ENCODE measurements at places on chromosomes 12 and 14.

GRCh38 chr12:3002646-3003045, 43.4 kb downstream of the TEAD4 start:
- no peak for DNase-seq

- DNase-seq: no peak
Observed at GRCh38 chr14:73248108-73248868, 11.0 kb downstream of the PAPLN start.

GRCh38 chr14:81398196-81398891, 1.8 kb downstream of the STON2 start:
- DNase-seq: no peak

GRCh38 chr12:52913431-52913821, 8.6 kb upstream of the KRT8 start:
- no peak for DNase-seq

DNA sequence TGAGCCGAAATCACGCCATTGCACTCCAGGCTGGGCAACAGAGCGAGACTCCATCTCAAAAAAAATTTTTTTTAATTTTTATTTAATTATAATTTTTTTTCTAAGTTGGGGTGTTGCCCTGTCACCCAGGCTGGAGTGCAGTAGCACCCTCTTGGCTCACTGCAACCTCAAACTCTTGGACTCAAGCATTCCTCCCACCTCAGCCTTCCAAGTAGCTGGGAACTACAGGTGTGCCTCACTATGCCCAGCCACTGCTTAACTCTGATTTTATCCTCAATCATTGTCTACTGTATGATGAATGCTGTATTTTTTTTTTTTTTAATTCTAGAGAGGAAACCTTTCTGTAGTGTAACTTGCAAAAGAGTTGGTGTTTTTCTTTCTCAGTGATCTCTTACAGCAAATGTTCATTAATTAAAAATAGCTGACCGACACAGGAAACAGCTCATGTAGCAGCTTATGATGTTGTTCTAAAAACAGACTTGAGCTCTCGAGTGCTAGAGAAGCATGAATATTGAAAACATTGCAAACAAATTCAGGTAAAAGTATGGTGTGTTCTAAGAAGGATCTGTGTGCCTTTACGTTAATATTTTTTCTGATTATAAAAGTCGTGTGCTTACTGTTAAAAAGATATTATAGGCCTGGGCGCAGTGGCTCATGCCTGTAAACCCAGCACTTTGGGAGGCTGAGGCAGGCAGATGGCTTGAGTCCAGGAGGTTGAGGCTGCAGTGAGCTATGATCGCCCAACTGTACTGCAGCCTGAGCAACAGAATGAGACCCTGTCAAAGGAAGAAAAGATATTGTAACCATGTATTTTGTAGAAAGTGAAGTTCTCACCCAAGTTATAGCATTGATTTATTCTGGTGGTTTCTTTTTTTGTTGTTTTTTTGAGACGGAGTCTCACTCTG, 68.9 kb downstream of the FGD4 start:
- no peak for DNase-seq

GRCh38 chr12:21416511-21417121, 20.8 kb upstream of the PYROXD1 start:
- DNase-seq: no peak

DNA sequence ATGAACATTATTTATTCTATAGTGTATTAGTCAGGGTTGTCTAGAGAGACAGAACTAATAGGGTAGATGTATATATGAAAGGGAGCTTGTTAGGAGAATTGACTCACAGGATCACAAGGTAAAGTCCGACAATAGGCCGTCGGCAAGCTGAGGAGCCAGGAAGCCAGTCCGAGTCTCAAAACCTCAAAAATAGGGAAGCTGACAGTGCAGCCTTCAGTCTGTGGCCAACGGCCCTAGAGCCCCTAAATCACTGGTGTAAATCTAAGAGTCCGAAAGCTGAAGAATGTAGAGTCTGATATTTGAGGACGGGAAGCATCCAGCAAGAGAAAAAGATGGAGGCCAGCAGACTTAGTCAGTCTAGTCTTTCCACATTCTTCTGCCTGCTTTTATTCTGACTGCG, 912.2 kb downstream of the FLRT2 start:
- no peak for DNase-seq

DNA sequence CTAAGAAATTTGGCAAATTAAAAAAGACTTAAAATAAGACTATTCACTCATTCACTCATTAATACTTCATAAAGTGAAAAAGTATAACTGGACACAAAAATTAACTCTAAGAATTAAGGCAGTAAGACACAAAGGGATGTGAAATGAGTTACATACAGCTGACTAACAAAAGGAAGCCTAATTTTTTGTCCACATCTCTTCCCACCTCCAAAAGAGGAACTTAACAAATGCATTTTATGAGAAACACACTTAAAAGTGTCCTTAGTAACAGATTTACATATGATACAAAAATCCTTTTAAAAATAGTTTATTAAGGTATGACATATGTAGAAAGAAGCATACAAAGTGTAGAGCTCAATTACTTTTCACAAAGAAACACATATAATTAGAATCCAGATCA, 88.9 kb downstream of the NUMB start:
- DNase-seq: no peak

GRCh38 chr12:49293056-49293956, 1.6 kb upstream of the PRPH start:
- DNase-seq: no peak

GRCh38 chr12:52073531-52074381, 4.0 kb downstream of the ATG101 start:
- DNase-seq: no peak

GRCh38 chr12:1044696-1045095, 53.7 kb downstream of the ERC1 start:
- no peak for DNase-seq

- DNase-seq: no peak
Observed at GRCh38 chr12:32466986-32467711, 67.8 kb downstream of the FGD4 start.

- no peak for DNase-seq
Observed at GRCh38 chr12:7346551-7347225, 42.8 kb downstream of the ACSM4 start.

GRCh38 chr12:100145643-100146042, 3.0 kb upstream of the BLTP3B start:
- DNase-seq: no peak

GRCh38 chr12:79644274-79645234, 46.2 kb downstream of the PAWR start:
- no peak for DNase-seq

DNA sequence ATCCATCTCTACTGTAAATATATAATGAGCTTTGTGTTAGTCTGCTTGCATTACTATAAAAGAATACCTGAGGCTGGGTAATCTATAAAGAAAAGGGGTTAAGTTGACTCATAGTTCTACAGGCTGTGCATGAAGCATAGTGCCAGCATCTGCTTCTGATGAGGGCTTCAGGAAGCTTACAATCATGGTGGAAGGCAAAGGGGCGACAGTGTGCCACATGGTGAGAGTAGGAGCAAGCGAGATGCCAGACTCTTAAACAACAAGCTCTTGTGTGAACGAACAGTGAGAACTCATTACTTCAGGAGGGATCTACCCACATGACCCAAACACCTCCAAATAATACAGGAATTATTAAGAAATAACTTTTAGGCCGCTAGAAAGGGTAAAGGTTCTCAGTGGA, 28.1 kb downstream of the APOBEC1 start:
- no peak for DNase-seq

DNA sequence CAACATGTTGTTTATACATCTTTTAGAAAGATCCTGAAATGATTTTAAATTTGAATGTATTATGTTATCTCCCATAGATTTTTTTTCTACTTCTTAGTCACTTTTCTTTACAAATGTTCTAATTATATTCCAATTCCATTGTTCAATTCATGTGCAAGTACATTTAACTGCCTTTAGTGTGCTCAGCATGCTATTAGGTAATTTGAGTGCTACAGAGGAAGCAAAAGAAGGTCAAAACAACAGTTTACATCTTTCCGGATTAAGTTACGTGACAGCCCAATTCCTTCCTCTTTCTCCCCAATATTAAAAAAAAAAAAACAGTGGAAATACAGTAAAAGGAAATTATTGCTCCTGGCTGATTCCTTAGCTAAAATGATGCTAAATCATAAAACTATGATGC, 98.3 kb downstream of the RTN1 start:
- no peak for DNase-seq

DNA sequence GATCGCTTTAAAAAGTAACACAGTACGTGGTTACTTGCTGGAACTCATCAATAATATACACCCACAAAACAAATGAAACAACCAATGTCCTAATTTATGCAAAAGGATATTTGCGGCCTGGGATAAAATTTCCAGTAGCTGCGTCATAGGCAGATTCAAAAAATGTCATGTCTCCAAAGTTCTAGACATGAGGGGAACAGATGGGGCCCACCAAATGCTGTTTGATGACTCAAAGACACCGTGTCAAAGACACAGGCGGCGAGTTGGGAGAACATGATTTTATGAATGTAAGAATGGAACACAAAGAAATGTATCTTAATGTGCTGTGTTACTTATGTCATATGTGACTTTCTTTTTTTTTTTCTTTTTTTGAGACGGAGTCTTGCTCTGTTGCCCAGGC, 34.3 kb upstream of the NCOR2 start:
- DNase-seq: no peak

DNA sequence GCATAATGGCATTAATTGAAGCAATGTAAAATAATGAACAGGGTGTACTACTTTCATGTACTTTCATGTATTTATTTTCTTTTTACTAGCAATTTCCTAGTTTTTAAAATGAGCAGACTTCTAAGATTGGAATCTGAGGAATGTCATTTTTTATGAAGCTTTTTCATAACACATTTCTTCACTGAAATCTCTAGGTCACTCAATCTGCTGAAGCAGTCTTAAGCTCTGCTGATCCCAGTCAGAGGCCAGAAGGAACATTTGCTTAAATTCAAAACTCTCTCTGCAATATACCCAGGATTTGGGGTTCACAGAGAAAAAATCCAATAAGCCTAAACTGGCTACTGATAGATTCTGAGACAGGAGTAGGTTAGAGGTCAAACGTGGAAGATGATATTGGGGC, 73.6 kb upstream of the CNTN1 start:
- no peak for DNase-seq

DNA sequence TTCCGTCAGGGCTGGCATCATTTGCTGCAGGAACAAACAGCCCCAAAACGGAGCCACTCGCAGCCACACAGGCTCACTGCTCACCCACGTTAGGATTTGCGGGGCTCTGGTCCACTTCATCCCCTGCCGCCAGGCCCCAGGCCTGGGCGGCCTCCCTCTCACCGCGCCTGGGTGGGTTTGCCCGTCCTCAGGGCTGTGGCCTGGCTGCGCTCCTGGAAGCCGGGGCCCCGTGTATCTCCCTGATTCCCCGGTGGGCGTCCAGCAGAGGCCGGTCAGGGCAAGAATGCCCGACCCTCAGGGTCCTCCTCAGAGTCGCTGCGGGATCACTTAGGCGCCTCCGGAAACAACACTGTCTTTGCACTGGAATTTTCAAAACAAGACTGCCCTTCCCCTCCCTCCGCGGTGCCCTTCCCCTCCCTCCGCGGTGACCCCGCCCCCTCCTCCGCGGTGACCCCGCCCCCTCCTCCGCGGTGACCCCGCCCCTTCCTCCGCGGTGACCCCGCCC, 15.7 kb upstream of the FBRSL1 start:
- no peak for DNase-seq

- DNase-seq: no peak
Observed at GRCh38 chr12:93484315-93484981, 17.1 kb downstream of the MRPL42 start.

DNA sequence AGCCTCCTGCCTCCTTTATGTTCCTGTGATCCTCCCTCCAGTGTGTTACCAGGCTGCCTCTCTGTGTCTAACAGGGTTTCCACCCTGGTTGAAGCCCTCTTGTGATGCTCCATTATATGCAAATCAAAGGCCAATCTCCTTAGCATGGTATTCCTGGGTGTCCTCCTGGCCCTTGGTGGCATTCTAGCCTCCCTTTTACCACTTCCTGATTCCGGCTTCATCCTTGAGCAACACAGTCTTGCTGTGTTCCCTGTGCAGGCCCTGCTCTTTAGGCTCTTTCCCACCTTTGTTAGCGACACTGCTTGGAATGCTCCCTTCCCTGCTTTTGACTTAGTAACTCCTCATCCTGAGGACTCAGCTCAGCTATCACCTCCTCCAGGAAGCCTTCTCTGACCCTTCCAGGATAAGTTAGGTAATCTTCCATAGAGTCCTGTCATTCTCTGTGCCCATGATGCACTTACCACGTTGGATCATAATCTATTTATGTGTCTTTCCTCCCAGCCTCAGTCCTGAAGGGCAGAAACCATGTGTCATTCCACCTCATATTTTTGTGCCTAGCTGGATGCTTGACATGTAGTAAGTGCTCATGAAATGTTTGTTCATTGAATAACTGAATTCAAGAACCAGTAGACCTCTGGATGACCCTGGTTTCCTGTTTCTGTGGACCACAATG, 37.3 kb downstream of the PRKCH start:
- no peak for DNase-seq

DNA sequence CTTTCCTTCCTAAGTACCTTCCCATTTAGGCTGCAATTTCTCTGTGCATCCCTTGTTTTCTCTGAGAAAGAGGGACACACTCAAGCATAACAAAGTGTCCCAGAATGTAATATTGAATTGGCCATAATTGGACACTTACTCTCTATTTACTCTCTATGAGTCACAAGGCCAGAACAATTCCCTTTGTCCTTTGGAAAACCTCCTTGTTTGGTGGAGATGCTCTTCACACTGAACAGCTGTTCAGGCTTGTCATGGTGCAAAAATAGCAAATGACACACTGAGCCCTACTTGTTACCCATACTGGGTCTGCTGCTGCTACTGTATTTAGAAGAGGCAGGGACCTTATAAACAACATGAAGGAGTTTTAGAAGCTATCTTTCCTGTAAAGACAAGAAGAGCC, 1590.5 kb upstream of the TMEM132C start:
- DNase-seq: no peak

- no peak for DNase-seq
Observed at GRCh38 chr12:122984612-122985337, 4.3 kb downstream of the ARL6IP4 start.

DNA sequence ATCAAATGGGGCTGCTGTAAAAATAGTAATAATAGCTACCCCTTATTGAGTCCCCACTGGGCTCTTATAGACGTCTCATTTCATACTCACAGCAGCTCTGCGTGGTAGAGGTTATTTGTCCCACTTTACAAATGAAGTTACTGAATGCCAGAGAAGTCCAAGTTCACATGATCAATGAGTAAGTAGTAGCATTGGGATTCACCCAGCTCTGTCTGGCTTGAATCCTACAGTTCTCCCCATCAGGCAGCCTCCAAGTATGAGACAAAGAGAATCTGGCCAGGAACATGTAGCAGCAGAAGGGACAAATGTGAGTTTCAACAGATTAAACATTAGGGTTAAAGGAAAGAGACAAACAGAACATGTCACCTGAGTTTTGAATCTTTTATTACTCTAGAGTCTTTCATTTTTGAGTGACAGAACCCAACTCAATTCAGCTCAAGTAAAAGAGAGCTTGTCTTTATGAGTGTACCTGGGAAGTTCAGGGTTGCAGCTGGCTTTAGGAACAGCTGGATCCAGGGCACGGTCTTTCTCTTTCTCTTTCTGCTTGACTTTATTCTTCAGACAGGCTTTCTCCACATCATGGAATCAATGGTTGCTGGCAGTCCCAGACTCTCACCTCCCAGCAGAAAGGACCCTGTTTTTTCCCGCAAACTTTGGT, 64.1 kb upstream of the JDP2 start:
- DNase-seq: no peak

GRCh38 chr12:50597200-50598195, 92.7 kb downstream of the DIP2B start:
- peak; percentile 23 for DNase-seq

GRCh38 chr14:61140271-61140670, 140.9 kb downstream of the TMEM30B start:
- no peak for DNase-seq

Measured in CD4-positive, alpha-beta T cell treated with Interleukin-1 beta for 1 hour (primary cell).